Epithelial cell of umbilical artery (primary cell): ENCODE measurements at places on chromosomes 4 and X. TPM values are rescaled to one million over a fixed set of nuclear protein-coding genes. Genes with fewer than 3 reads are reported as not detected.

Gene SPANXD
- total RNA-seq, result not detected in 2 replicates

Gene XKRX
- under 0.01 and 0.15 TPM in 2 replicates for total RNA-seq

Gene CCDC120
- total RNA-seq, result 0.61 and 0.65 TPM in 2 replicates

Gene ADGRL3
- 0.32 TPM in 1 of 2 replicates, not detected in the other for total RNA-seq

Gene GUCY1B1
- total RNA-seq, result 7.0 and 12.7 TPM in 2 replicates

Gene CSN2
- not detected in 2 replicates for total RNA-seq
